ENCODE measurements at places on chromosomes 7 and 10.

GRCh38 chr7:140349144-140349771, 49.1 kb downstream of the SLC37A3 start:
- peak; percentile 20 for DNase-seq

- DNase-seq: peak; percentile 8
Observed at GRCh38 chr10:29517352-29517923, 117.3 kb downstream of the SVIL start.

GRCh38 chr7:1922071-1922869, 252.2 kb downstream of the ELFN1 start:
- DNase-seq: no peak

GRCh38 chr7:132436121-132436520, 140.1 kb downstream of the PLXNA4 start:
- peak; percentile 70 for DNase-seq

DNA sequence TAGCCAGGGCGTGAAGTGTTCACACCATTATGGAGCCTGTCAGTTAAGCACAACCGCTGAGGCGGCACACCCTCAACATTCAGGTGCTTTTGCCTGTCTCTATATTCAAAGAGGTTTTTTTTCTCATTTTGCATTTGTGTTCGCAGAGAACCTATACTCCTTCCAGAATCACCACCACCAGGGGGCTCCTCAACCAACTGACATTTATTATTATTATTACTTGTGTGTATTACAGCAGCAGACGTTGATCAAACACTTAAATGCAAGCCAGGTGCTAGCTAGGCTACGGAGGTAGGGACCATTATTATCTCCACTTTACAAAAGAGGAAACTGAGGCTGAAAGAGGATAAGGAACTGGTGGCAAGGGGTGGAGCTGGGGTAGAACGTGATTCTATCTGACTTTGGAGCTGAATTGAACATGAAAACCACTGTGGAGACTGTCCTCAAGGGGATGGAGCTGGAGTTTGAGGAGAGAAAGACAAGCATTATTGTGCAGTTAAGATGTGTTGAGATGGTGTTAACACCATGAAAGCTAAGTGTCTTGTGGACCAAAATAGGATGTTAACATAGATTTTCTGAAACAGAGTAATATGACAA, 133.8 kb upstream of the PLXNA4 start:
- DNase-seq: no peak
